ENCODE measurements at places on chromosomes 6 and 20. TPM values are rescaled to one million over a fixed set of nuclear protein-coding genes. Genes with fewer than 3 reads are reported as not detected.

DNA sequence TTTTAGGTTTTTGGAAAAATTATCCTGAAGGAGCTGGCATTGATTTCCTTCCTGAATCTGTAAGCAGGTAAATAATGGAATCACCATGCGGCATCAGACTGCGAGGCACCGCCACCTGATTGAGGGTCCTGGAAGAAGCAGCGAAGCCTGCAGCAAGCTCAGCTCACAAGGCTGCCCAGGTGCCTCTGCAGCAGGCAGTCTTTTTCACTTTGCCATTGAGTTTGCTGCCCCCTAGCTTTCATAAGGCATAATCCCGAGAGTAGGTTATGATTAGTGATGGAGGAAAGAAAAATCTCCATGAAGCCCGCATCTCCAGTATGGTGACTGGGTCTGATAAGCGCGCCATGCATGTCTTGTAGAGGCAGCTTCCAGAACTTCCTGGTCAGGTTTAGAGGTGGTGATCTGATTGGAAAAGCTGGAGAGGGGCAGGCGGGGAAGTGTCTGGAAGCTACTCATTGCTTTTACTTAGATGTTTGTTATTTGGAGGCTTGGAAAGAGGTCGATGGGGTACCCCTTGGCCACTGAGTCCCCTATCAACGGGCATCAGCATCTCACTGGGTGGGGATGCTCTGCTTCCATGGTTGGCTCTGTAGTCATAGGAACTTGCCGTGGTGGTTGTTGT lies 26.7 kb downstream of the IYD start:
- peaks cover 3% of the 10 kb centered on the region for H3K27me3 ChIP-seq
- DNase-seq = peak; percentile 61
- H3K4me1 ChIP-seq = no peaks in the 10 kb centered on the region
- no peak overlapping the region for H3K27ac ChIP-seq
- no peaks in the 10 kb centered on the region for H3K36me3 ChIP-seq

BMP6 gene
- total RNA-seq = 1.3 TPM

- peaks cover 4% of the 10 kb centered on the region for H3K36me3 ChIP-seq
- H3K27me3 ChIP-seq = no peaks in the 10 kb centered on the region
- no peak overlapping the region for H3K4me3 ChIP-seq
- H3K27ac ChIP-seq = no peak overlapping the region
- no peak for DNase-seq
Observed at GRCh38 chr6:119182875-119183274, 104.4 kb upstream of the FAM184A start.

DNA sequence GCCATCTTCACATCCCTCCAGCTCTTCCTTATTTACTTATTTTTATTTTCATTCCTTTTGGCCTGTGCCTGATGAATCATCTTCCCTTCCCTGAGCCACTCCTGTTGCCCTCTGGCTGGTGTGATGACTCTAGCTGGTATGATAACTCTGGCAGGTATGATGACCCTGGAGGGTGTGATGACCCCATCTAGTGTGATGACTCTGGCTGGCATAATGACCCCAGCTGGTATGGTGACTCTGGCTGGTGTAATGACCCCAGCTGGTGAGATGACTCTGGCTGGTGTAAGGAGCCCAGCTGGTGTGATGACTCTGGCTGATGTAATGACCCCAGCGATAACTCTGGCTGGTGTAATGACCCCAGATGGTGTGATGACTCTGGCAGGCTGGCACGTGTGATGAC lies 426.8 kb downstream of the QKI start:
- DNase-seq = no peak
- H3K36me3 ChIP-seq = no peaks in the 10 kb centered on the region
- no peak overlapping the region for H3K27ac ChIP-seq
- no peak overlapping the region for H3K4me3 ChIP-seq
- H3K4me1 ChIP-seq = peaks cover 8% of the 10 kb centered on the region

- no peak within 1 kb of the TSS for H3K27ac ChIP-seq
- H3K4me1 ChIP-seq = no peaks in the 10 kb centered on the region
- no peak for DNase-seq
Observed at GRCh38 chr6:49713346-49713745, at the start of gene CRISP2. Gene CRISP2, minus strand, starts transcription at chr6:49713543. Its CDS starts 4,347 bp downstream, at chr6:49709196.

IYD gene
- not detected for total RNA-seq

DNA sequence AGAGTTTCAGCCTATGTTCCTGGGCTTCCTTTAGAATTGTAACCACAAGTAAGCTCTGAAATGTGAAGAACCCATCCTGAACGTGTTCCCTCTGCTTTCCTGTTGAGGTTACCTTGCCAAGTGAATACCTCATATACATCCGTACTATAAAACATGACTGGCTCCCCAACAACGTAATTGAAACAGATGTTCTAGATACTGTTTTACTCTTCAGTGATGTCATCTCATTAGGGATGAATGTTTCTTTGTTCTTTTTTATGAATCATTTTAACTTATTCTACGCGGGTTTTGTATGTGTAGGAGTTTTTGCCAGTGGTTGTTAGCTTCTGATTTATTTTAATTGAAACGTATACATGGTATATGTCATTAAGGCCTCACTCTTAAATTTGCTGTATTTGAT lies 166.8 kb downstream of the SAMD5 start:
- H3K36me3 ChIP-seq = no peaks in the 10 kb centered on the region
- H3K4me1 ChIP-seq = no peaks in the 10 kb centered on the region
- no peaks in the 10 kb centered on the region for H3K27me3 ChIP-seq

FUT9 gene
- 0.04 TPM for total RNA-seq

TCF15 gene
- total RNA-seq = 5.9 TPM

DNA sequence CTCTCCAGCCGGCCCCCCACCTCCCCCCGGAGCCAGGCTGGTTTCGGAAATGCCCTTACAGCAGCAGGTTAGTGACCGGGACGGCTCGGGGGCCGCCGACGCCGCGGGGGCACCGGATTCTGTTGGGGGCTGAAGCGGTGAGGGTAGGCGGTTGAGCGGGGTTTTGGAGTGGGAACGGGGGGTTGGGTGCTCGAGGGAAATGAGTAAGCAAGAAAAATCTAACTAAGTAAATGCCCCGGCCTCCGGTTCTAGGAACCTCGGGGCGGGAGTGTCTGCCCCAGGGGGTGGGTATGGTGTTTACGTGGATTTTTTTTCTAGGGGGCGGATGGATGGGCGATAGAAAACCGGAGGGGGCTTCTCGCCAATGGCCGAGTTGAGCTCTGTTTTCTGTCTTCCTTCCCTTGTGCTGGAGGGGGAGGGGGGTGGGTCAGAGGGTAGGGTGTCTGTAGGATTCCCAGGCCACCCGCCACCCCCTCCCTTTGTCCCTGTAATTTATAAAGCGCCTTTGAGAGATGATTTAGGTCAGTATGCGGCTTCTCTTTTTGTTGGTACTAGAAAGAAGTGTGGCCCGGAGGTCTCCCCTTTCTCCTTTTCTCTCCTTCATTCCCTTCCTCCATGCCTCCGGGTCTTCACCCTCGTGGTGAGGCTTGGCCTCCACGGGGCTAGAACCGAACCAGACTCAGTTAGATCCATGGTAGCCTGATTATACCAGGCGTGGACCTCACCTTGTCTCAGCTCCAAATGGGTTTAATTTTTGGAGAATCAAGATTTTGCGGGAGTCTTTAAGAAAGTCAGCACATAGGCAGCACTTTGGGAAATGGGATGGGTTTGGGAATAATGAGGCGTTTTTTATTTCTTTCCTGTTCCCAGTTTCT lies 2.3 kb downstream of the E2F3 start:
- H3K4me3 ChIP-seq = peak overlapping the region; percentile 83
- no peaks in the 10 kb centered on the region for H3K27me3 ChIP-seq
- H3K36me3 ChIP-seq = no peaks in the 10 kb centered on the region
- peak; percentile 54 for DNase-seq
- H3K27ac ChIP-seq = peak overlapping the region; percentile 94
- H3K4me1 ChIP-seq = peaks cover 14% of the 10 kb centered on the region

SLC17A2 gene
- total RNA-seq = not detected

DNA sequence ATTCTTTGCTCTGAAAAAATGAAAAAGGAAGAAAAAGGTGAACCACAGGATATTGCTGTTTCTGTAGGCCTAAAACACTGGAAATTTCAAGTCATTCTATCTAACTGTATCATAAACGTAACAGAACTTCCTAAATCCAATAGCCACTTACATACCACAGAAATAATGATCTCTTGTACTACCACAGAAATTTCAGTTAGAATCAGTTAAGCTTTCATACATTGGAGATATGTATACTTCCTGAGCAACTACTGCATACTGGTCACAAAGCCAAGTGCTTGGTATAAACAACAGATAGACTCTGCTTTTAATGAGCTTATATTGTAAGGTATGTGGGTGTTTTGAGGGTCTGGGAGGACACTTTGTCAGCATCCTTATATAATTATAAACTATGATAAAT lies 38.6 kb downstream of the VTA1 start:
- no peaks in the 10 kb centered on the region for H3K4me1 ChIP-seq
- no peak overlapping the region for H3K4me3 ChIP-seq
- no peak overlapping the region for H3K27ac ChIP-seq
- DNase-seq = no peak

DNA sequence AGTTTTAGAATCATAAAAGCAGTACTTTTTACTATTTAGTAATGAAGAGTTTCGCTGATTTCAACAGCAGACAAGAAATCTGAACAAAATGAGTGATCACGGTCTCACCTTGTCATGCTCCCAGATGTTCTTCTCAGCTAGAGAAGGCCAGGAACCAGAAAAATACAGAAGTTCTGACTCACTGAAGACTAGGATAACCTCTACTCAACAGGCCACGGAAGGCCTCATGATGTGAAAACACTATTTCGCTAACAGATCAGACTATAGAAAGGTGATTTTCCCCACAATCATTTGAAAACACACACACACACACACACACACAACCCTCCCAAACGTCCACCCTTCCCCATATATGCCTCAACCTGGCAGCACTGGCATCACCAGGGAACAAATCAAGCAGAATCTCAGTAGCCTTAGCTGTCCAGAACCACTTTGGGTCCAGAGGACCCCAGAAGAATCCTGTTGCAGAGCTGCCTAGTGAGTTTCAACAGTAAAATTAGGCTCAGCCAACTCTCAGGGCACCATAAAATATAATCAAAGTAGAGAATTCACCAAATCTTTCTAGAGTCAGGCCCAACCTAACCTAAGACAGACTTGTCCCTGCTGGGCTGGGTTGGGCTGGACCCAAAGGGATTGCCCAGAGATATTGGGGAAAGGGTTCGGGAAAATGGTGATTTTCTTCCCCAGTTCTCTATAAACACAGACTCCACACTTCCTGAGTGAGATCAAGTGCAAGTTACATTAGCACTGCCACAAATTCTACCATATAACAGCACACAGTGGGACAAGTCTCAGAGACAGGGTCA lies 7.9 kb downstream of the EXOC2 start:
- H3K4me1 ChIP-seq = peaks cover 11% of the 10 kb centered on the region
- no peak overlapping the region for H3K4me3 ChIP-seq
- H3K27ac ChIP-seq = no peak overlapping the region
- peaks cover 3% of the 10 kb centered on the region for H3K36me3 ChIP-seq

DNA sequence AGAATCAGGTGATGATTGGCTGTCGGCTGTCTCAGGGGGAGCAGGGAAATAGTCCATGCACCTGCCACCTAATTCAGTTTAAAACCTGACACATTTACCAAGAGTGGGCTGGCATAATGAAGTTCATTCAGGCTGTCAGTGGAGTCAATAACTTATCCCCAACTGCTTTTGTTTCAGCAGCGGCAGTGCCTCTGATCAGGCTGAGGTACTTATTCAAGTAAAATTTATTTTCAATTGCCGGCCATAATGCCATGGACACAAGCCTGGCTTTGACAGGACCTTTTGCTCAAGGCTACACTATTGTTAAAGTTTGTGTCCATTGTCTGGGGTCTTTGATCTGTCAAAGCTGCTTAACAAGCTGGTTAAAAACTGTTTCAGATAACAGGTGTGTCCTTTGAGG lies 20.6 kb downstream of the OLIG3 start:
- H3K36me3 ChIP-seq = no peaks in the 10 kb centered on the region
- H3K27me3 ChIP-seq = peaks cover 11% of the 10 kb centered on the region
- H3K4me1 ChIP-seq = no peaks in the 10 kb centered on the region
- no peak overlapping the region for H3K4me3 ChIP-seq

SLC4A11 gene
- 0.35 TPM for total RNA-seq

GRCh38 chr20:19813846-19814640 lies 56.0 kb downstream of the RIN2 start:
- DNase-seq = peak; percentile 21
- peaks cover 9% of the 10 kb centered on the region for H3K4me1 ChIP-seq
- no peak overlapping the region for H3K4me3 ChIP-seq
- peaks cover 13% of the 10 kb centered on the region for H3K36me3 ChIP-seq

GRCh38 chr20:2578475-2579192 lies 42.3 kb downstream of the TMC2 start:
- no peak for DNase-seq
- H3K4me3 ChIP-seq = no peak overlapping the region
- H3K4me1 ChIP-seq = no peaks in the 10 kb centered on the region
- no peak overlapping the region for H3K27ac ChIP-seq
- no peaks in the 10 kb centered on the region for H3K36me3 ChIP-seq

- no peaks in the 10 kb centered on the region for H3K4me1 ChIP-seq
- no peak overlapping the region for H3K27ac ChIP-seq
- DNase-seq = no peak
- no peaks in the 10 kb centered on the region for H3K36me3 ChIP-seq
- no peak overlapping the region for H3K4me3 ChIP-seq
Observed at GRCh38 chr20:13862245-13862644, 77.4 kb downstream of the NDUFAF5 start.

- peak; percentile 63 for DNase-seq
- peaks cover 5% of the 10 kb centered on the region for H3K27me3 ChIP-seq
- peaks cover 16% of the 10 kb centered on the region for H3K4me1 ChIP-seq
- H3K4me3 ChIP-seq = no peak overlapping the region
Observed at GRCh38 chr6:37547564-37548061, 47.9 kb upstream of the CCDC167 start.

DNA sequence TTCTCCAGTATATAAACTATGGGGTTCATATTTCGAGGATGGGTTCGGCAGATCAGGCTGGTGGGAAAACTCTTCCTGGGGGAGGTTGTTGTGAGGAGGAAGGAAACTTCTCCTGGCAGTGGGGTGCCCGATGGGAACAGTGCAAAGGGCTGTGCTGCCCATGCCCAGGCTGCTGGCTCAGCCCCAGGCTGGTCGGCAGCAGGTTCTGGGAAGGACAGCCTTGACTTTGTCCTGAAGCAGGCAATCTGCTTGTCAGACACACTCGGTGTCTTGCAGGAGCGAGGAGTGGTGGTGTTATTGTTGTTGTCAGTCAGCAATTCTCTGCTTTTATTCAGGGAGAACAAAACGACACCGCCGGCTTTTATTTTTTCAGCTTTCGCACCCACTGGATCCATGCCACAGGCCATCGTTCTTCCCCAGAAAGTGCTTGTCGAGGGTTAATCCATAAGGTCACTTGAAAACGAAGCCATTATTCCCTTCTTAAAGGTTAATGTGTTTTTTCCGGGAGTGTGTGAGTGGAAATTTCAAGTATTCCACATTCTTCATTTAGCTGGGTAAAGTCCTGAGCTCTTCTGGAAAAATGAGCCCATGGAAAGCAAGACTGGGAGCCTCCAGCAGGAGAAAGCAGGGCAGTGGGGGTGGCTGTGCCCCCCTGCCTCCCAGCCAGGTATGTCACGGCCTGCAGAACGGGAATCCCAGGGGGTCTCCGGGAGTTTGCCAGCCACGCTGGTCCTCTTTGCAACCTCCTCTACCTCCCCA lies 57.0 kb upstream of the STX16 start:
- peaks cover 80% of the 10 kb centered on the region for H3K4me1 ChIP-seq
- no peak overlapping the region for H3K4me3 ChIP-seq
- peak overlapping the region; percentile 35 for H3K27ac ChIP-seq
- H3K36me3 ChIP-seq = no peaks in the 10 kb centered on the region
- peaks cover 26% of the 10 kb centered on the region for H3K27me3 ChIP-seq

TRAPPC3L gene
- total RNA-seq = 0.09 TPM

GRCh38 chr6:51996296-51996947 lies 91.0 kb downstream of the PKHD1 start:
- H3K27me3 ChIP-seq = no peaks in the 10 kb centered on the region
- no peak for DNase-seq
- H3K4me1 ChIP-seq = no peaks in the 10 kb centered on the region
- H3K36me3 ChIP-seq = no peaks in the 10 kb centered on the region

Measured in muscle of leg (tissue), 16 donors.